CD4-positive, alpha-beta T cell treated with Interleukin-17A for 1 hour (primary cell): ENCODE measurements at places on chromosomes 4 and X.

DNA sequence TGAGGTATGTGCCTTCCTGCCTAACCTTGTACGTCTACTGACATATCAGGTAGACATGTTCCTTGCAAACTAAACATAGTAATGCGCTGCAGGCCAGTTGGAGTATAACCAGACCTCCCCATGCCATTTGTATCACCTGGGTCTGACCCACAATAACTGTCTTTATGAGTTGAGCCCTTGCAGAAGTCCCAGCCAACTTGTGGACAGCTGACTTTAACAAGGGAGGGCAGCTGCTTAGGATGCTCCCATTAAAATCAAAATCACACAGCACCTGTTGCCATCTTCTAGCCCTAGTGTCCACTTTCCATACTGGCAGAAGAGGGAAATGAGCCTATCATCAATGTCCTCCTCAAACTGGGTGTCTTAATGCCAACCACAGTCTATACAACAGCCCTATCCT, 41.6 kb downstream of the KANTR start:
- DNase-seq, result no peak

DNA sequence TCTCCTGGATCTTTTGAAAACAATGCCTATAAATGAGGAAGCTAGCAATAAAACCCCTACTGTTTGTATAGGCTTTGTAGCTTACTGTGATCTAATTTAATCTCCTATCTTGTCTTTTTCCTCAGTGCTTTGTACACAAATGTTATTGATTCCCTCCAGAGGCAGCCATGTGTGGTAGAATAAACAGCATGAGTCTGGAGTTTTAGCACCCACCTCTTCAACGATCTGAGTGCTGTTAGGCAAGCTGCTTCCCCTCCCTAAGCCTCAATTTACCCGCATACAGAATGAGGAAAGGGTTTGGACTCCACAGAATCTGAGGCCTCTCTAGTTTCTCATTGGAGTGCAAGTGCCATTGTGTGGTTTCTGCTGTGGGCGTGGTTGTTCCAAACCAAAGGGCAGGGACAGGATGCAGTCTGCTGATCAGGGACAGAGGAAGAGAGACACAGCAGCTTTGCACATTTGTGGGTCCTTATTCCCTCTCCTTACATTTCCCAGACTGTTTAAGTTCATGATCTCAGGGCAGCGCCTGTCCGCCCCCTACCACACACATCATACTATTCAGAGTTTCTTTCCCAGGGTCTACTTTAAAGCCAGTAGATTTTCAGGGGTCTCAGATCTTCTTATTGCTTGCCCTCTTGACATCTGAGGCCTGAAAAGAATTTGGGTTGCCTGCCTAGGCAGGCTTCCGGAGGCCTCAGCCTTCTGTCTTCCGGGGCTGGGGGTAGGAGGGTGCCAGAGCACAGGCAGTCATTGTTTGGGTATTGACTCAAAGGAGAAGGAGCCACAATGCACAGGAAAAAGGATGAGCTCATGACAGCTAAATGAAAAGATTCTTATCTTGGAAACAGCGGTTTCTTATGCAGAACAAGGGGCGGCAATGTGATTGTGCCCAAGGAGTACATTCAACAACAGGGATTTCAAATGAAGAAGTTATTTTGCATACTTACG, 114.9 kb upstream of the TEX13D start:
- peak; percentile 71 for DNase-seq

GRCh38 chr4:110411574-110412011, 64.4 kb upstream of the ENPEP start:
- no peak for DNase-seq

- DNase-seq, result no peak
Measured at GRCh38 chrX:40736170-40736505, 796 bp upstream of the MED14 start.

DNA sequence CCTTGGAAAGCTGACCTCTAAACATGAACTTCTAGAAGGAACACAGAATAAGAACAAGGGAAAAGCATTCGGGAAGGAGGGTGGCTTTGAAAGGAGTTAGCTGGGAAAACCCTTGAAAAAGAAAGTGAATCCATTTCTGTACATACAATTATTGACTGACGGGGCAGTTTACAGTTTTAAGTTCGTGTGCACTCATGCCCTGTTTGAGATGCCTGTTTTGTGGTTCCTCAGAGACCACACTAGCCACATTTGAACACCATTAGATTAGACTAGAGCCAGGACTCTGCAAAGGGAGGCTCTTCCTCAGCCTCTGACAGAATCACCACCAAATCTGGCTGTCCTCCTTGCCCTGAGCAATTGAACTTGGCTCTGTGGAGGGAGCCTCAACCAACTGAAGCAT, 158.3 kb downstream of the PALLD start:
- no peak for DNase-seq

DNA sequence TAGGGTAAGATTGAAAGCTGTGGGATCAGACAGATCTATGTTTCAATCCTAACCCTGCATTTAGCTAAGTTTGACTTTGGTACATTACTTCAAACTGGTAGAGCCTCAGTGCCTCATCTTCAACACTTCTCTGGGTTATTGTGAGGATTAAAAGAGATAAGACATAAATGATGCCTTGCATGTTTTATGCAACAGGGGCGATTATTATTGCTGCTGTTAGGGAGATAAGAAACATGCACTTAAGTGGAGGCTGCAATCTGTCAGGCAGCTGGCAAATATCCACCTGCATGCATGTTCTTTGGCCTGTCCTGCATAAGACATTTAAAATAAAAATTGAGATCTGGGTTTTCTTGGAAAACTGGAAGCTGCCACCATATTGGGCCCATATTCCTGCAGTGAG, 24.6 kb downstream of the UNC5C start:
- DNase-seq, result no peak

DNA sequence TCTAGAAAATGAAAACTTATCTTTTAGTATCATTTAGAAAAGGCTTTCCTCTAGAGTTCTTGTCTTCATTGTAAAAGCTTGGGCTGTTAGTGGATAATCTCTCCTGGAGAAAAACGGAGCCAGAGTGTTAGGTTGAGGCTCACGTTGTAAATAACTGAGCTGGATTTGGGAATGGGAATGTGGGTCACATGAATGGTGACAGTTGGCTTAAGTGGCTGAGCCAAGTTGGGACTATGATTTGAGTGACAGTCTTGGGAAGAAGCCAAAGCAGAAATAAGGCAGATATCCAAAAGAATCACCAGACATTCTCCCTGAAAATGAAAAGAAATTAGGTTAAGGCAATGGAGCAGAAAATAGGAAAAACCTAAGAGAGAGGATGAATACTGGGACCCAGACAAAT, 33.6 kb upstream of the PDGFC start:
- DNase-seq, result no peak

DNA sequence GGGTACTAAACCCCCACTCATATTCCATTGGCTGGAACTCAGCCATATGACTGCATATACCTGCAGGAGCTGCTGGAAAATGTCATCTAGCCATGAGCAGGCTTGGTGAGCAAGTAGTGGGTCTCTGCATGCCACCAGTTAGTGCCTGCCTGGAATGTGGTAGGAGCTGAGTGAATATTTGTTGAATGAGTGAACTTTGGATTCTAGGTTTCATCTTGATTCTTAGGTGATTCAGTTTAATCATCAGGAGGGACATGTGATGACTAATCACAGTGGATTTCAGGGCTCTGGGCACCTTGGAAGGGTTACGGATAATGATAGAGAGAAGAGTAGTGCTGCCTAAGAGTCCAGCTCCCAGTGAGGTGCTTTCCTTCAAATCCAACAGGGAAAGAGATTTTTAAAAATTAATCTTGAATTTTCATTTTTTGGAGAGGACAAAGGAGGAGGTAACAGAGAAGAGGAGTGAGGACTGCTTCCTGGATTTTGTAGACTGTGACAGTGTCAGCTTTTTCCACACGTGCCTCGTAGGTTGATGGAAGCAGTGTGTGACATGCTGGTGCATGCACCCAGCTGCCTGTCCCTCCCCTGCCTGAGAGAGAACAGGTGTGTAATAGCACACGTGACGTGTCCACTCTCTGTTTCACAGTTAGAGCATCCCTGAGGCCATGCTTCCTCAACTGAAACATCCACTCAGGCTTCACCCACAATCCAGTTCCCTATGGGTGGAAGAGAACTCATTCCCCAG, 30.4 kb downstream of the NHS start:
- DNase-seq, result no peak

GRCh38 chrX:2828959-2829411, 255 bp downstream of the GYG2 start:
- DNase-seq, result no peak

GRCh38 chr4:101276661-101277060, 70.7 kb downstream of the PPP3CA start:
- DNase-seq, result no peak

DNA sequence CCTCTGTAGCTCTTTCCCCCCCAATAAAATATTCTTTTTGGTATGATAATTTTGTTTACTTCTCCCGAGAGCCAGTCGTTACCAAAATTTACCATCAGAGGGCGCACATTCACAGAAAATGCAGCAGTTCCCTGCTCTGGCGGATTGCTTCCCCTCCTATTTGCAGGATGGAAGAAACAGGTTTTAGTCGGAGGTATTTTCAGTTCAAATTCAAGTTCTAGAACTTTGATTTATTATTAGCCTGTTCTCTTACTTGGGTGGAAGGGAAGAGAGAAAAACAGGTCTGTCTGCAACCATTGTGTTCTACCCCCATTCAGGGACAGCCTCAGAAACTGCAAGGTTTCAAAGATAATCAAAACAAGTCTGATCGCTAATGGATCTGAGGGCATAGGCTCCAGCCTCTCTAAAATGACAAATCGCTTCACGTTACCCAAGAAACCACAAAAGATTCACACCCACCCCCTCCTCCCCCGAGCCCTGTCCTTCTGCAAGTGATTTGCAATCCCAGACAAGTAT, 263.8 kb upstream of the RPS6KA3 start:
- peak; percentile 61 for DNase-seq
